Astrocyte (in vitro differentiated cells and primary cell): ENCODE measurements at places on chromosomes 4 and X. TPM values are rescaled to one million over a fixed set of nuclear protein-coding genes. Genes with fewer than 3 reads are reported as not detected.

Gene STPG2
- 0.14 TPM in 1 of 2 replicates, not detected in the other for total RNA-seq

Gene ASB12
- total RNA-seq, result 0.16 TPM in 1 of 2 replicates, not detected in the other

GRCh38 chrX:1883772-1884171 is 268.9 kb downstream of the ASMT start:
- H3K36me3 ChIP-seq, result no peaks in the 10 kb centered on the region
- no peaks in the 10 kb centered on the region for H3K27me3 ChIP-seq
- peak; percentile 4 for DNase-seq
- no peak overlapping the region for H3K27ac ChIP-seq
- no peak overlapping the region for H3K4me3 ChIP-seq

GRCh38 chrX:20350596-20350995 is 83.9 kb upstream of the RPS6KA3 start:
- no peaks in the 10 kb centered on the region for H3K36me3 ChIP-seq
- H3K27ac ChIP-seq, result no peak overlapping the region
- no peak for DNase-seq
- H3K4me3 ChIP-seq, result no peak overlapping the region
- H3K27me3 ChIP-seq, result no peaks in the 10 kb centered on the region
- H3K4me1 ChIP-seq, result no peaks in the 10 kb centered on the region

- H3K27me3 ChIP-seq, result no peaks in the 10 kb centered on the region
- H3K36me3 ChIP-seq, result no peaks in the 10 kb centered on the region
- H3K27ac ChIP-seq, result no peak overlapping the region
- DNase-seq, result peak; percentile 33
- peaks cover 44% of the 10 kb centered on the region for H3K4me1 ChIP-seq
Observed at GRCh38 chr4:3372933-3373465, 68.8 kb upstream of the HGFAC start.

- peaks cover 10% of the 10 kb centered on the region for H3K27me3 ChIP-seq
- no peaks in the 10 kb centered on the region for H3K4me1 ChIP-seq
- no peaks in the 10 kb centered on the region for H3K36me3 ChIP-seq
- peak; percentile 71 for DNase-seq
- H3K27ac ChIP-seq, result no peak within 1 kb of the TSS
Observed at GRCh38 chr4:90127223-90127705, at the start of gene CCSER1. CCSER1 (plus strand) TSS chr4:90127394.

GRCh38 chrX:103628386-103629317 is at the start of gene TCEAL1:
TCEAL1 (plus strand) TSS chrX:103628975; CDS start chrX:103629917, 942 bp downstream.
- H3K27me3 ChIP-seq, result no peaks in the 10 kb centered on the region
- H3K4me1 ChIP-seq, result peaks cover 3% of the 10 kb centered on the region
- H3K4me3 ChIP-seq, result peak within 1 kb of the TSS; percentile 74
- H3K27ac ChIP-seq, result peak within 1 kb of the TSS; percentile 85

GRCh38 chrX:15464704-15465103 is 28.4 kb downstream of the PIR start:
- H3K27me3 ChIP-seq, result no peaks in the 10 kb centered on the region
- DNase-seq, result no peak
- H3K36me3 ChIP-seq, result no peaks in the 10 kb centered on the region
- no peaks in the 10 kb centered on the region for H3K4me1 ChIP-seq
- H3K27ac ChIP-seq, result no peak overlapping the region

DNA sequence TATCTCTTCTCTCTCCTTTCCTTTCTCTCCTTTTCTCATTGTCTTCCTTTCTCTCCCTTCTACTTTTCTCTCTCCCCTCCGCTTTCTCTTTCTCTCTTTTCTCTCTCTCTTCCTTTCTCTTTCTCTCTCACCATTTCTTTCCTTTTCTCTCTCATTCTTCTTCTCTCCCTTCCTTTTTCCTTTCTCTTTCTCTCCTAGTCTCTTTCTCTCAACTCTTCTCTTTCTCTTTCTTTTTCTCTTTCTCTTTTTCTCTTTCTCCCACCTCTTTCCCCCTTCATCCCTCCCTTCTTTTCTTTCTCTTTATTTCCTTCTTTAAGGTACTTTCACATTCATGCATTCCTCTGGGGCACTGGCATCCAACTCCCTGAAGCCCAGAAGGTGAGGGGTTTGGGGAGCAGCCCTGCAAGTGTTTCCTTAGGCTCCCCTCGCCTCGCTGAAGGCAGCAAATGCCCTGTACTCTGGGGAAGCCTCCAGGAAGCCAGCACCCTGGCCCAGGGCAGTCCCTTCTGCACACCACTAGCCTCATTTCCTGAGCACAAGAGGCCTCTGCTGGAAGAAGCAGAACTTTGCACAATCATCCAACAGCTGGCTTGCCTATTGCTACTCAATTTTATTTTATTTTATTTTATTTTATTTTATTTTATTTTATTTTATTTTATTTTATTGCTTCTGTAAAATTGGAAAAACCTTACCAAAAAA is 124.2 kb downstream of the NFKB1 start:
- H3K4me3 ChIP-seq, result no peak overlapping the region
- no peak for DNase-seq
- no peaks in the 10 kb centered on the region for H3K27me3 ChIP-seq
- H3K27ac ChIP-seq, result no peak overlapping the region
- no peaks in the 10 kb centered on the region for H3K36me3 ChIP-seq

DNA sequence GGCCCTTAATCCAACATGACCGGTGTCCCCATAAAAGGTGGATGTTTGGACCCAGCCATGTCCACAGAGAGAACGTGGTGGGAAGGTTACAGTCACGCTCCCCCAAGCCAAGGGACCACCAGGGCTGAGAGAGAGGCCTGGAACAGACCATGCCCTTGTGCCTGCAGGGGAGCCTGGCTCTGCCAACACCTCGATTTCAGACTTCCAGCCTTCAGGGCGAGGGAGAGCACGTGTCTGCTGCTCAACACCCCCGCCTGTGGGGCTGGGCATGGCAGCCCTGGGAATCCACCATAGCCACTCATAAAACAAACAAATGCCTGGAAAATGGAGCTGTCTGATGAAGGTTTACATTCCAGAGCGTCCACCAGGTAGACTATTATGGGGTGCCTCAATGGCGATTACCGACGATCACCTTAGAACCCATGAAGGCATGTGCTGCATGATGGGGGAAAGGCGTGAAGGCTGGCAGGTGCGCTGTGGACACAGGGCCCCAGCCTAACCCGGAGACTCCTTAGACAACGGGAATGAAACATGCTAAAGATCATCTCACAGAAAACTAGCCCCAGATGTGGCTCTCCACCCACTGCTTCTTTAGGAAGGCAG is 42.3 kb upstream of the HMX1 start:
- H3K27ac ChIP-seq, result no peak overlapping the region
- H3K27me3 ChIP-seq, result peaks cover 2% of the 10 kb centered on the region
- no peaks in the 10 kb centered on the region for H3K4me1 ChIP-seq

GRCh38 chr4:120682981-120683380 is 239.5 kb downstream of the PRDM5 start:
- no peaks in the 10 kb centered on the region for H3K4me1 ChIP-seq
- H3K27me3 ChIP-seq, result no peaks in the 10 kb centered on the region
- no peaks in the 10 kb centered on the region for H3K36me3 ChIP-seq
- H3K4me3 ChIP-seq, result no peak overlapping the region

Gene S100G
- total RNA-seq, result not detected in 2 replicates

Gene SHOX
- total RNA-seq, result not detected in 2 replicates

DNA sequence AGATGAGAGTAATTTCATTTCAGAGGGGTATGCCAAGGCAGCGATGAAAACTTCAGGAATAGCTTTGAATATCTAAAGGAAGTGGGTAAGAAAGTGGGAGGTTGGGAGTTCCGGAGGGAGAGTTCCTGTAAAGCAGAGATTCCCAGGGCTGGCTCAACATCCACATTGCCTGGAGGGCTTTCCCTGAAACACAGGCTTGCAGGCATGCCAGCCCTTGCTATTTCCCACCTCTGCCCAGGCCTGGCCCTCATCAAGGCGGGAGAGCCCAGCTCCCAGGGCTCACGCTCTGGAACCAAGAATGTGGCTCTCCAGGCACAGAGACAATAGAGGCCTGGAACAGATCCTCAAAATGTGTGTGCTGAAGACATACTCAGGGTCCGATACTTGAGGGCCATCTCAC is 43.8 kb upstream of the CLDN34 start:
- H3K4me1 ChIP-seq, result peaks cover 2% of the 10 kb centered on the region
- H3K27ac ChIP-seq, result no peak overlapping the region
- H3K36me3 ChIP-seq, result no peaks in the 10 kb centered on the region
- no peak overlapping the region for H3K4me3 ChIP-seq
- H3K27me3 ChIP-seq, result no peaks in the 10 kb centered on the region

DNA sequence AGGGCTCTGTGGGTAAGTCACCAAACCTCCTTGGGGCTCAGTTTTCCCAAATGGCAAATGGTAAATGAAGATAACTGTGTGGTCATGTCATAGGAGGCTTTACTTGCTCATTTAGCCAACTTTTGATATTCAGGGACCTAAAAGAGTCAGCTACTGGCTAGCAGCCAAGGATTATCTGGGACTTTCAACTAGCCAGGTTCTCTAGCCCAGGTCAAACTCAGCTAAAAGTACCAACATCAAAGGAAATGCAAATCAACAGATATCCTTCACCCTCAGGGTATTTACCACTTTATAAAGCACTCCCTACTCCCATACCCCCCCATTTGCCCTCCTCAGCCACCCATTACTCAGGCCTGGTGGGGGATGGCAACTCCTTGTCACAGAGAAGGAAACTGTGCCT is 7.5 kb downstream of the AMER1 start:
- no peak overlapping the region for H3K4me3 ChIP-seq
- no peaks in the 10 kb centered on the region for H3K27me3 ChIP-seq
- H3K4me1 ChIP-seq, result no peaks in the 10 kb centered on the region

GRCh38 chrX:37921758-37922157 is 74.4 kb upstream of the DYNLT3 start:
- H3K4me3 ChIP-seq, result no peak overlapping the region
- H3K27ac ChIP-seq, result peak overlapping the region; percentile 63
- H3K27me3 ChIP-seq, result no peaks in the 10 kb centered on the region
- peak; percentile 82 for DNase-seq

- DNase-seq, result no peak
- H3K4me1 ChIP-seq, result peaks cover 5% of the 10 kb centered on the region
- H3K4me3 ChIP-seq, result no peak overlapping the region
- no peak overlapping the region for H3K27ac ChIP-seq
- H3K27me3 ChIP-seq, result no peaks in the 10 kb centered on the region
- no peaks in the 10 kb centered on the region for H3K36me3 ChIP-seq
Observed at GRCh38 chr4:123359449-123360315, 36.9 kb upstream of the SPRY1 start.

Gene TEC
- 0.61 and 0.91 TPM in 2 replicates for total RNA-seq

DNA sequence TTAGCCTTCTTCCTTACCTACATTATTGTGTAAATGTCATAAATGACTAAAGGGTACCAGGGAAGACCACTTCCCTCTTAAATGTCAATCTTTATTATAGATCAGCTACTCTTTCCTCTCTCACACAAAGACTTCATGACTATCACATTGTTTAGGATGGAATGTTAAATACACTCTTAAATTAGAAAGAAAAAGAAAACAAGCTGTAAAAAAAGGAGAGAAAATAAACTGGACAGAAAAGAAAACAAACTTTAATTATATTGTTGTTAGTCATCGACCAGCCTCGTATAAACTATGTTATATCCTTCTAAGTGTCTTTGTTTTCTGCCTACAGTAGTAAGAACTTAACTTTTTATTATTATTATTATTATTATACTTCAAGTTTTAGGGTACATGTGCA is 666.4 kb upstream of the NR3C2 start:
- H3K36me3 ChIP-seq, result no peaks in the 10 kb centered on the region
- peaks cover 6% of the 10 kb centered on the region for H3K4me1 ChIP-seq
- H3K4me3 ChIP-seq, result no peak overlapping the region
- DNase-seq, result peak; percentile 9

GRCh38 chr4:24743206-24743605 is 52.2 kb upstream of the SOD3 start:
- no peak for DNase-seq
- no peaks in the 10 kb centered on the region for H3K27me3 ChIP-seq
- H3K36me3 ChIP-seq, result no peaks in the 10 kb centered on the region
- H3K4me3 ChIP-seq, result no peak overlapping the region
- H3K27ac ChIP-seq, result no peak overlapping the region
- H3K4me1 ChIP-seq, result no peaks in the 10 kb centered on the region

Gene AKAP14
- total RNA-seq, result not detected in 2 replicates

Gene PTPN13
- total RNA-seq, result 46.2 and 50.3 TPM in 2 replicates

- H3K27ac ChIP-seq, result peak overlapping the region; percentile 75
- peak overlapping the region; percentile 83 for H3K4me3 ChIP-seq
- H3K4me1 ChIP-seq, result peaks cover 6% of the 10 kb centered on the region
- no peak for DNase-seq
- no peaks in the 10 kb centered on the region for H3K27me3 ChIP-seq
- no peaks in the 10 kb centered on the region for H3K36me3 ChIP-seq
Observed at GRCh38 chrX:23668335-23668734, 1.0 kb downstream of the PRDX4 start.

GRCh38 chr4:124282301-124282898 is 430.1 kb downstream of the ANKRD50 start:
- H3K4me3 ChIP-seq, result no peak overlapping the region
- H3K27me3 ChIP-seq, result no peaks in the 10 kb centered on the region
- no peaks in the 10 kb centered on the region for H3K36me3 ChIP-seq
- no peak overlapping the region for H3K27ac ChIP-seq
- H3K4me1 ChIP-seq, result peaks cover 3% of the 10 kb centered on the region
- DNase-seq, result no peak

Gene OTC
- total RNA-seq, result not detected in 2 replicates

DNA sequence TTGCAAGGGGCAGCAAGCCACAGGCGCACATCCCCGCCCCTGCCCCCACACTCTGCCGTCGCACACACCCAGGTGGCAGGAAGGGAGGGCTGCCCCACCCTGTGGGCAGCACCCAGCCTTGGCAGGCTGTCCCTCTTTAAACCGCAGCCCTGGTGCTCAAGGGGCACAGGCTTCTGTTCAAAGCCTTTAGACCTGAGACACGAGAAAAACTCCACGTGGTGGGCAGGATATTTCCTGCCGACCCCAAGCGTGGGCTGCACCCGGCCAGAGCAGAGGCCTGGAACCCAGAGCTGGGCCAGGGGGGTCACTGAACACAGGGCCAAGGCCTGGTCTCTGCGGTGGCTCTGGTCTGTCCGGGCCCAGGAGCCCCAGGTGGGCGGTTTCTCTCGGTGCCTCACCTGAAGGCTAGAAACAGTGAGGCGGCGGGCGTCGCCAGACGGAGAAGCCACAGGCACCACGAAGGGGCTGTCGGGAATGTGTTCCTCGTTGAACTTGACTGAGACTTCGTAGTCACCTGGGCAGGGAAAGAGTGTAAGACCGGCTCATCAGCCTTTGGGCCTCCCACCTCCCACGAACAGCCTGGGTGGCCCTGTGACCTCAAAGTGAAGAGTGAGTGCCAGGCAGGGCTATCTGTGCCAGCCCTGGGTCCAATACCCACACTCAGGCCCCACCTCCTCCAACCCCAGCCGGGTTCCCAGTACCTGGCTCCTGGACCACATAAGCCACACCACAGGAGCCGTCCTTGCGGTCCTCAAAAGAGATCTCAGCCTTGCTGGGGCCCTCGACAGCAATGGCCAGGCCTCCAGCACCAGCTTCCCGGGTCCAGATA is 23.0 kb downstream of the FLNA start:
- no peak overlapping the region for H3K27ac ChIP-seq
- no peak overlapping the region for H3K4me3 ChIP-seq
- no peaks in the 10 kb centered on the region for H3K27me3 ChIP-seq

GRCh38 chr4:63904201-63904600 is 505.0 kb downstream of the TECRL start:
- no peaks in the 10 kb centered on the region for H3K27me3 ChIP-seq
- no peaks in the 10 kb centered on the region for H3K36me3 ChIP-seq
- no peaks in the 10 kb centered on the region for H3K4me1 ChIP-seq
- no peak overlapping the region for H3K4me3 ChIP-seq

GRCh38 chrX:49162620-49163019 is at the start of gene MAGIX:
MAGIX (plus strand) TSS chrX:49162758; CDS start chrX:49162890, 132 bp downstream.
- H3K4me1 ChIP-seq, result peaks cover 12% of the 10 kb centered on the region
- H3K36me3 ChIP-seq, result no peaks in the 10 kb centered on the region
- DNase-seq, result no peak
- H3K27ac ChIP-seq, result peak within 1 kb of the TSS; percentile 68
- peak within 1 kb of the TSS; percentile 39 for H3K4me3 ChIP-seq
- no peaks in the 10 kb centered on the region for H3K27me3 ChIP-seq

- no peaks in the 10 kb centered on the region for H3K27me3 ChIP-seq
- H3K4me1 ChIP-seq, result no peaks in the 10 kb centered on the region
- H3K36me3 ChIP-seq, result no peaks in the 10 kb centered on the region
- H3K4me3 ChIP-seq, result no peak overlapping the region
- H3K27ac ChIP-seq, result no peak overlapping the region
Observed at GRCh38 chrX:30005813-30006212, 209.6 kb upstream of the MAGEB2 start.
